MV-4-11 (cell line): ENCODE measurements at places on chromosomes 13 and 19.

DNA sequence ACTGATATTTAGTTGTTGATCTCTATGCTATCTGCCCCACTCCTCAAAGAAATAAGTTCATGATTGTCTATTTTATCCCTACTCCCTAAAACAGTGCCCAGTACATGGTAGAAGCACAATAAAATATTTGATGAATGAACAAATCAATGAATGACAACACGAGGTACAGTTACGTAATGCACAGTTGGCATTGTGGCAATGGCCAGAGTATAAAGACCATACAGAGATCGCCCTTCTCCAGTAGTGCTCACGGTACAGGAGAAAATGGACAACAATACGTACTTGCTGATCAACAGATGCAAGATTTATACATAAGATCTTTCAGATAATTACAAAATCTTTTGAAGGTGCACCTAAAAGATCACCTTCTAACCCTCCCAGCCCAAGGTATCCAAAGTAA lies 225.4 kb downstream of the KLF12 start:
- DNase-seq = no peak

DNA sequence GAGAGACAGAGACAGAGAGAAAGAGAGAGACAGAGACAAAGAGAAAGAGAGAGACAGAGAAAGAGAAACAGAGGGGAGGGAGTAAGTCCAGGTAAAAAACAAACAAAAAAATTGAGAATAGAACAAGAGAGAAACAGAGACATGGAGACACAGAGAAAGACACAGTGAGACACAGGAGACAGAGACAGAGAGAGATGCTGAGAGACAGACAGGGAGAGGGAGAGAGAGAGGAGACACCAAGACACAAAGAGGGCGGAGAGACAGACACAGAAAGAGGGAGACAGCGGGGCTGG lies 5.8 kb upstream of the PROZ start:
- no peak for DNase-seq

GRCh38 chr13:31167490-31167889 lies 5.8 kb upstream of the HSPH1 start:
- no peak for DNase-seq

DNA sequence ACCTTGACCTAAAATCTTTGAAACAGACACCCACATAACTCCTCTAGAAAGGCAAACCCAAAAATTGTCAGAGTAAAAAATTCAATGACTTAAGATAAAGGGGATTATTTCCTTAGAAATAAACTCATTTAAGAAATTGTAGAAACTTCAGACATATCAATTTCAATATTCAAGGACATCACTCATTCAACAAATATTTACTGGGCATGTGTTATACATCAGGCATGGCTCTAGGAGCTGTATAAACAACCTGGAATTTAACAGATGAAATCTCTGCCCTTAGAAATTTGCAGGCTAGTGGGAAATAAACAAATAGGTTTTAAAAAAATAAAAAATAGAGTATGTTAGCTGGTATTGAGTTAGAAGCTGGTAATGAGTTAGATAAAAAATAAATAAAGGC lies 84.0 kb upstream of the LSM14A start:
- no peak for DNase-seq

DNA sequence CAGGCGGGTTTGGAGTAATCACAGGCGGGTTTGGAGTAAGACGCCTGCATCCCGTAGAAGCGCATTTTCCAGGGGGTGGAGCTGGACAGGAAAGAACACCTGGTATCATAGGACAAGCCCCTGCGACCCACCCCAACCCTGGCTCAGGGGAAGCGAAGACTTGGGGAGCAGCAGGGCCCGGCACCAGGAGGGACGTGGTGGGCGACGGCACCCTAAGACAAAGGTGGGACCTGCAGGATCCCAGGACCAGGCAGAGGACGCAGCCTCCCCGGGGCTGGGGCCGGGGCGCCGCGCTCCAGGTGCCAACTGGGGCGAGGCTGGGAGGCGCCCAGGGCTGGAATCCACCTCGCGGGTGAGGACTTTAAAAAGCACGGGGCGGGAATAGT lies 520 bp downstream of the ZNF600 start:
- no peak for DNase-seq

- DNase-seq = no peak
Measured at GRCh38 chr13:83150616-83151307, 731.5 kb downstream of the SLITRK1 start.
